AG04449 (cell line): ENCODE measurements at places on chromosomes 4 and X.

- DNase-seq: no peak
Observed at GRCh38 chr4:38752372-38752940, 30.3 kb downstream of the TLR10 start.

- no peak for DNase-seq
Observed at GRCh38 chr4:168981942-168982341, 28.1 kb downstream of the CBR4 start.

DNA sequence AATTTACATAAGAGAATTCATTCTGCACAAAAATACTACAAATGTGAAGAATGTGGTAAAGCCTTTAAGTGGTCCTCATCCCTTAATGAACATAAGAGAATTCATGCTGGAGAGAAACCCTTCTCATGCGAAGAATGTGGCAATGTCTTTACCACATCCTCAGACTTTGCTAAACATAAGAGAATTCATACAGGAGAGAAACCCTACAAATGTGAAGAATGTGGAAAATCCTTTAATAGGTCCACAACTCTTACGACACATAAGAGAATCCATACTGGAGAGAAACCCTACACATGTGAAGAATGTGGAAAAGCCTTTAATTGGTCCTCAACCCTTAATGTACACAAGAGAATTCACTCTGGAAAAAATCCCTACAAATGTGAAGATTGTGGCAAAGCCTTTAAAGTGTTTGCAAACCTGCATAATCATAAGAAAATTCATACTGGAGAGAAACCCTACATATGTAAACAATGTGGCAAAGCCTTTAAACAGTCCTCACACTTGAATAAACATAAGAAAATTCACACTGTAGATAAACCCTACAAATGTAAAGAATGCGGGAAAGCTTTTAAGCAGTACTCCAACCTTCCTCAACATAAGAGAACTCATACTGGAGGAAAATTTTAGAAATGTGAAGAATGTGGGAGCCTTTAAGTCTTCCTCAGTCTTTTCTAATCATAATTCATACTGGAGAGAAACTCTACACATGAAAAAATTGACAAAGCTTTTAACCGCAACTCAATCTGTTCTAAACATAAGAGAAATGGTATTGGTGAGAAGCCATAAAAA is 37.4 kb downstream of the ZNF718 start:
- DNase-seq: no peak

GRCh38 chr4:47071901-47072341 is 40.6 kb downstream of the GABRB1 start:
- no peak for DNase-seq

DNA sequence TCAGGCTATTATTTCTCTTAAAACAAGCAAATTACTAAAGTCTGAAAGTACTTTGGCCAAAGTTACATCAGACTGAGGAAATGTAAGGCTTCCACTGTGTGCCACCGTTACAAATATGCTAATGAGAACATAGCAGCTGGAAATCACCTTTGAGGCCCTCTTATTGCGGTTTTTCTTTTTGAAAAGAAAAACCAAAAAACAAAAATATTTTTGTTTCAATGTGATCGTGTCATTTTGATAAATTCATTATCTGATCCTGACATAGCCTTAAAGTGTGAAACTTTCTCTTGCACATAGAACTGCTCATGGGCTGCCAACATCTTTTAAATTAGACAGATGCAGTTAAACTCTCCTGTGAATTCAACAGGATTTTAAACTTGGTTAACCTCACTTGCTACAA is 2.8 kb upstream of the TIFA start:
- no peak for DNase-seq

- no peak for DNase-seq
Observed at GRCh38 chr4:52157641-52158316, 106.7 kb downstream of the SPATA18 start.

DNA sequence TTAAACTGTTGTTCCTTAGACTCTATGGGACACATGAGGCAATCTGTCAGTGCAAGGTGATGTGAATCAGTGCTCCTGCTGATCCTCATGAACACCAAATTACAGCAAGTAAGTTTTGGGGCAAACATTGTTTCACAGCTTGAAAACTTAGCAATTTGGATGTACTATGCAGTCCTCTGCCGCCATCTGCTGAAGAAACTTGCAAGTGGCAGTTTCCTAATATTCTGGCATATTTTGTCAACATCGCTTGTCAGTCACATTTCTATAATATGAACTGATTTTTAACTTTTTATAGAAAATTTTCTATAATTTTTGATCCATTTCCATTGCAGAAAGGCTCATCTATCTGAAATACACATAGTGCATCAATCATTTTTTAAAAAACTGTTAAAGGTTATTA is 56.3 kb downstream of the ZAR1 start:
- DNase-seq: no peak

DNA sequence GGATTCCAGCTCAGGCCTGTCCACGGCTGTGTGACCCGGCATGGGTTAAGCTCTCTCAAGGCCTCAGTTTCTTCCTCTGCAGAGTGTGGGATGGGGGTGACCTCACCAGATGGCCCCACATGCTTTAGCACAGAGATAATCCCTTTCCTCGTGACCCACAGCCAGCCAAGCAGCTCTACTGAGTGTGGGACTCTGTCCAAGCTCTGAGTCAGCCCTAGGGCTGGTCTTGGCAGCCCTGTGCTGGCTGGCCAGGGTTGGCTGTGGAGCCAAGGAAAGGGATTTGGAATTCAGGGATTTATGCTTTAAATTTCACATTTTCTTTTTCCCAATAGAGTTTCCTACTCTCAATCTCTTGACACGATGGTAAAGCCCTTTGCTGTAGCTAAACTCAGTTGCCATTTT is 19.7 kb upstream of the SPON2 start:
- peak; percentile 82 for DNase-seq

GRCh38 chr4:53962516-53963225 is 101.7 kb downstream of the CHIC2 start:
- peak; percentile 72 for DNase-seq

DNA sequence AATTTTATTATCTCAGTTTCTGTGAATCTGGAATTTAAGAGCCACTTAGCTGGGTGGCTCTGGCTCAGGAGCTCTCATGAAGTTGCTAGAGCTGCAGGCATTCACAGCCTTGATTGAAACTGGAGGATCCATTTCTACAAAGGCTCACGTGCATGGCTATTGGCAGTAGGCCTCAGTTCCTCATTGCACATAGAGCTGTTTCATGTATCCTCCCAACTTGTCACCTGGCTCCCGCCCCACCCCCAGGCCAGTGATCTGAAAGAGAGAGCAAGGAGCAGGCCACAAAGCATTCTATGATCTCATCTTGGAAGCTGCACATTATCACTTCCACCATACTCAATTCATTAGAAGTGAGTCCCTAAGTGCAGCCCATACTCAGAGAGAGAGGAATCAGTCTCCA is 18.5 kb upstream of the AP1AR start:
- DNase-seq: no peak

DNA sequence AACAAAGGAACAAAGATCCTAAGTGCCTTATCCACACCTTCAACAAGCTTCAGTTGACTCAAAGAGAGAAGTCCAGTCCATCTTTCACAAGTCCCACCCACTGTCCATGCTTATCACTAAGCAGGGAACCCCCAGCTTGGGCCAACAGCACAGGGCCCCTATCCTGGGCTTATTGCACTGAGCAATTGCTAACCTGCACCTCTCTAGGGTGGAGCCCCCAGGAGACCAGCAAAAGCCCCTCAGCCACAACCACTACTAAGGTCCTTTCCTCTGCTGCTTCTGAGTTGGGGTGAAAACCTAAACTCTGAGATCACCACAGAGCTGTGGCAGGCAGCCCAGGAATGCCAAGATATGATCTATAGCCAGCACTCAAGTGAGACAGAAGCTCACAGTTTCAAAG is 96.7 kb upstream of the PBDC1 start:
- no peak for DNase-seq

DNA sequence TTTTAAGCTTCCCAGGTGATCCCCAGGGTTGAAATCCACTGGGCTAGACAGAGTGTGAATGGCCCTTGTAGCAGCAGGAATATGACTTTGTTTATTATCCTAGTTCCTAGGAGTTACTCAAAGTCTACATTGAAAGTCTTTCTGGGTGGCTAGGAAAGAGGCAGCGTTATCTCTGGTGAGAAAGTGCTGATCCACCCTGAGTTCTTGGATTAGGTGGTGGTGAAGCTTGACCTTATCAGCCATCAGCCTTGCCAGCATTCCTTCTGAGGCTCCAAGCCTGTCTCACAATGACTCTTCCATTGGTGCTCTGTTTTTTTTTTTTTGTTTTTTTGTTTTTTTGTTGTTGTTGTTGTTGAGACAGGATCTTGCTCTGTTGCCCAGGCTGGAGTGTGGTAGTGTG is 83.1 kb upstream of the CLCN4 start:
- no peak for DNase-seq

DNA sequence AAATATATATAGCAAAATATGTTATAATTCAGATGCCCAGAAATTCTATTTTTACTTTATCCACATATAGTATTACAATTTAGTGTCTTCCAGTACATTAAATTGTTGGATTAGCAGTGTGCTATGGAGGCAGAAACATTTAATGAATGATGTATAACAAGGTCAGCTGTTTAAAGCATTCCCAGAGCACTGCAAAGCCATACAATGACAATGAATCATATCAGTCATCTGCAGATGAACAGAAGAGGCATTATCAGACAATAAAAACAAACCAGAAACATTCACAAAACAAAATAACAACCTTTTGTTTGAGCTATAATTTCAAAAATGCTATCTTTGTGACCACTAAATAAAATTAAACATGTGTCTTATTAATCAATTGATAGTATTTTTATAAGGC is 524.2 kb downstream of the FAT4 start:
- DNase-seq: no peak

- DNase-seq: no peak
Observed at GRCh38 chr4:187042251-187042650, 318.6 kb upstream of the FAT1 start.

GRCh38 chrX:115966920-115967319 is 203.6 kb upstream of the AGTR2 start:
- DNase-seq: no peak

GRCh38 chr4:40702800-40703151 is 47.0 kb upstream of the NSUN7 start:
- no peak for DNase-seq

DNA sequence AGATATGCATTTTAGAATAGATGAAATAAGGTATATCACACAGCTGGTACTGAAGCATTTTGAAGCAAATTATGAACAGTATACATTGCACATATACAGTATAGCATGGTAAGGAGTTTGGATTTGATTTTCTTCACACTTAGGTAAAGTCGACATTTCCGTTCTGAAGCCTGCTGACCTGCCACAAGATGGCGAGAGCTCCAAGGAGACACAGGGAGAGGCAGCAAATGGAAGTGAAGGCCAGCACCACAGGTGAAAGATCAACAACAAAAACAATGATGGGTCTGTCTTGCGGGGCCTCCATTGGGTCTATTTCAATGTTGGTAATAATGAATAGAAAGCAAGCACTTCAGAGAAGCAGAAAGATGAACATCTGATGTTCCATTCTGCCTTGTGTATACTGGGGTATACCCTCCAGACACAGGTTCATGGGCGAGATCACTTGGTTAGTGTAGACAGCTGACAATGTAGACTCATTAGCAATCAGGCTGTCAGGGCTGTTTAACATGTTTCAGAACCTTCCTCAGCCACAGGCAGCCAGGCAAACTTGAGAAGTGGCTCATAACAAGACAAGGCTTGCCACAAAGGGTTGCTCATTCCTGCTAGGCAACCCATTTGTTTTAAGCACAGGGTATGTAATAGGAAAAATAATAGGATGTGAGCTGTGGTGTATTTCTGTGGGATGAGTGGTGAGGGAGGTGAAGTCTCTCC is 21.4 kb upstream of the NOX1 start:
- no peak for DNase-seq

- peak; percentile 55 for DNase-seq
Observed at GRCh38 chrX:31209005-31209628, 137.3 kb upstream of the FTHL17 start.

DNA sequence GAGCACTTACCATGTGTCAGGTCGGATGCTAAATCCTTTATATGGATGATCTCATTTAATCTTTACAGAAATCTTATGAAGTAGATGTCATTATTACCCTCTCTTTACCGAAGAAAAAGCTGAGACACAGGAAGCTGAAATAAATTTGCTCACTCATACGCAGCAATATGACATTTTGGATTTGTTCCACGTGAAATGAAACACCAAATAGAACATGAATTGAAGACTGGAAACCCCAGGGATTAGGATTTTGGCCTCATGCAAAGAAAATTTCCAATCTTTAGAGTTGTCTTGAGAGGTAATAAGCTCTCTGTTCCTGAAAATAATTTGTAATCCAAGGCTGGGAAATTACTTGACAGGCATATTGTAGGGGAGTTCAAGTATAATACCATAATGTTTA is 354.4 kb upstream of the CLNK start:
- no peak for DNase-seq

DNA sequence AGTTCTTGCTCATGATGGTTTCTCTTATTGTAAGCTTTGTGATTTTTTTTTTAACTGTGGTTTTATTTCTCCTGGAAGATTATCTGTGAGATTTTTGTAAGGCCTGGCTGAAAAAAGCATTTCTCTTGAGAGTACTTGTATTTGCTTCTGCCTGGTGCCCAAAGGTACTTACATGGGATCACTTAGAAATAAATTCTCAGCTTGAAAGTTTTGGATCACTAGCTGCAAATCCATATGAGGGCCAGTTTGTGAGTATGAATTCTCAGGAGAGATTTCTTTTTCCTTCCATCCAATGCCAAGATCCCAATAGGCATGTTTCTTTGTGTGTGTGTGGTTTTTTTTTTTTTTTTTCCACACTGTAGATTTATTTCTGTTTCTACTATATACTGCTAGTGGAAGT is 1884.7 kb upstream of the PCDH7 start:
- DNase-seq: no peak

DNA sequence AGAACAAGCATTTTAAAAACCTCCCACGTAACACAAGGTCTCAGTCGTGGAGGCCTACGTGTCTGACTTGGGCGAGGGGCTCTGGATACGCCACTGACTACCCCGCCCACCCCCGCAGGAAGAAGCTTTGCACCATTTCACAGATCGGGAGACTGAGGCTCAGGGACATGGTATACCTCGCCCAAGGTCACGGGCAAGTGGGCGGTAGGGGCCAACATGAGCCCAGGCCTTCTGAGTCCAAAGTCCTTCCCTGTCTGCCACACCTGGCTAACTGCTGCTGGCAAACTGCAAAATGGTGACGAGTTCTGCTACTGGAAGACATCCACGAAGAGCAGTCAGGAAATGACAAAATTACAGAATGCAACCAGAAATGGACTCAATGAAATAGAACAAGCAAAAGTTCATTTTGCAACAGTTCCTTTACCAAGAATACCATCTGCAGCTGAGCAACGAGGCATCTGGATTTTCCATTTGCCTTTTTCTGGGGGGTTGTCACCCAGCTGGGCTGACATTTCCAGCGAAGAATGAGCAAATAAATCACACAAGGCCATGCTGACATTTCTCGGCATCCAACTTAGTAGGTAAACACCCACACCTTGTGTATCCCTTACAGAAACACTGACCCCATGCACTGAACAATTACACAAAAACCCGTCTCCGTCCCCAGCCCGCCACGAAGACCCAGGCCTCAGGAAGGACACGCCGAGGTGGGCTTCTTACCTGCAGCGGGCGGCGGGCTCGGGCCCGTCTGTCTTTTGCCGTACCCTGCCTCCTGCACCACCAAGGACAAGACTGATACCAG is 70.2 kb upstream of the AFAP1 start:
- DNase-seq: no peak

GRCh38 chr4:6908432-6909112 is 1.1 kb upstream of the TBC1D14 start:
- no peak for DNase-seq
